Aorta (tissue), 5 donors: ENCODE measurements at places on chromosomes 4 and X. TPM values are rescaled to one million over a fixed set of nuclear protein-coding genes. Genes with fewer than 3 reads are reported as not detected.

DNA sequence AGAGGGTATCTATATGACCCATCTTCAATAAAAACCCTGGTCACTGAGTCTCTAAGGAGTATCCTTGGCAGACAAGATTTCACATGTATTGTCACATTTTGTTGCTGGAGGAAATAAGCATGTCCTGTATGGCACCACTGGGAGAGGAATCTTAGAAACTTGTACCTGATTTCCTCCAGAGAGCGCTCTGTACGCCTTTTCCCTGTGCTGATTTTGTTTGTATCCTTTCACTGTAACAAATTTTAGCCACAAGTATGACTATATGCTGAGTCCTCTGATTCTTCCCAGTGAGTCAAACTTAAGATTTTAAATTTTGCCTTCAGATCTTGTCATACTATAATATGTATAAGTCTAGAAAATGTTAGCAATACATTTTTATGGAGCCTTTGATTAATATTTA, 102.8 kb downstream of the ITIH6 start:
- DNase-seq = no peak

The TXK gene
- total RNA-seq = 6.8 TPM

DNA sequence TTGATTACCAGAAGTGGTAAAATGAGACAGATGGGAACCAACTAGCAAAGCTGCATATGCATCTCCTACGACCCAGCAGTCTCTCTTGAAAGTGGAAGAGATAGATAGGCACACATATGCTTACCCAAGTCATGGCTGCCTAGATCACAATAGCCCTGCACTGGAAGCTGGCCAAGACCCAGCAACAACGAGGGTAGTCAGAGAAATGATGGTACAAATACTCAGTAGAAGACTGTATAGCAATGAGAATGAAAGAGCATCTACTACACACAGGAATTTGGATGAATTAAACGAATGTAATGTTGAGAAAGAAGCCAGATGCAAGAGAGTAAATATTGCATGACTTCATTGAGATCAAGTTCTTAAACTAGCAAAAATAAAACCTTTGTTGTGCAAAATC, 100.3 kb upstream of the FAT1 start:
- DNase-seq = no peak

The PRRG1 gene
- 17.8 TPM for total RNA-seq

DNA sequence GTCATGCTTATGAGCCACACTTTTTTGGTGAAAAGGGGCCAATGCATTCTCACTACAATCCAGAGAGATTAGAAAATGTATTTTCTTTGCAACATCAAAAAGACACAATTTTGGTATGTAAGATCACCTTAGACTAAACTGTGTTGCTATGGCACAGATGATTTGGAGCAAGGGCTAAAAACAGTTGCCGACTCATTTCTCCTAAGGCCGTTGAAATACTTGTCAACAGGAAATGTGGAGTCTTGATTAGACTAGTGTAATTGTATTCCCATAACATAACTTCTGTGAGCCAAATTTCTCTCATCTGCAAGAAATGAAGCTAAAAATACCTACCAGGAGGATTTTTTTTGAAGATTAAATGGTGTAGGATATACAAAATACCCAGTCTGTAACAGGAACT, 2547.7 kb downstream of the ARAP2 start:
- no peak for DNase-seq

- DNase-seq = no peak
These were observed 758 bp downstream of the IQSEC2 start for GRCh38 chrX:53280331-53281320.

The GAGE12E gene
- not detected for total RNA-seq

- DNase-seq = no peak
These were observed 228.9 kb upstream of the GRID2 start for GRCh38 chr4:92074839-92075238.

GRCh38 chr4:21061902-21062301, 361.6 kb downstream of the PACRGL start:
- DNase-seq = no peak
